ENCODE measurements at places on chromosomes 4 and X.

GRCh38 chrX:152738560-152738959 lies 5.0 kb downstream of the MAGEA12 start:
- DNase-seq, result no peak

DNA sequence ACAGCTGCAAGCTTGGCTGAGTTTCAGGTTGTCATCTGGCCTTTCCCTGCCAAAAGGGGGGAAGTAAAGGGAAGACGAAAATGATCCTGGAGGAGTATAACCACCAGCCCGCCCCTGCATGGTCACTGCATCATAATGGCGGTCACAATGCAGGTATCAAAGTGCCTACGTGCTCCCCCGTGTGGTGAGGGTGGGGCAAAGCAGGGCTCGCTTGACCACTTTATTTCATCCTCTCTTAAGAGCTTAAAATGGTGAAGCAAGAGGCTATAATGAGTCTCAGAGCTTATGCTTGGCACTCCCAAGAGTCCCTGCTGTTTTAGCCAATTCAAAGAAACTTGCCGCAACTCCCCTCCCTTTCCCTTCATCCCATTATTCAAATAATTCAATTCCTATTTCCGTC lies 105.6 kb downstream of the APOOL start:
- no peak for DNase-seq

- DNase-seq, result no peak
These were observed 10.1 kb upstream of the ARAP2 start for GRCh38 chr4:36254371-36254770.

DNA sequence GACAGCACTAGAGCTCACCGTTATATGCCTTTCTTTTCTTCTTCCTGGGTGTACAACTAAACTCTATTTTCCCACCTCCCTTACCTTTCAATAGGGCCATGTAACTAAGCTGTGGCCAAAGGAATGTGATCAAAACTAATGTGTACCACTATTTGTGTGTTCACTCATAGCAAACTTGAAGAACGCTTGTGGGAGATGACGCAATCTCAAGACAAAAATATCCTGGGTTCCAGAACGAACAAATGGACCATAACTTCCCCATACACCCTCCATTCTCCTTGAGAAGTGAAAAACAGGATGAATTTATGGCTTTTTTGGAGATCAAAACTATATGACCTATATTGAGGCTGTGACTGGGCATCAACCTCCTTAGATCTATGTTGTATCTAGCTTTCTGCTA lies 139.7 kb upstream of the GLRA2 start:
- no peak for DNase-seq

DNA sequence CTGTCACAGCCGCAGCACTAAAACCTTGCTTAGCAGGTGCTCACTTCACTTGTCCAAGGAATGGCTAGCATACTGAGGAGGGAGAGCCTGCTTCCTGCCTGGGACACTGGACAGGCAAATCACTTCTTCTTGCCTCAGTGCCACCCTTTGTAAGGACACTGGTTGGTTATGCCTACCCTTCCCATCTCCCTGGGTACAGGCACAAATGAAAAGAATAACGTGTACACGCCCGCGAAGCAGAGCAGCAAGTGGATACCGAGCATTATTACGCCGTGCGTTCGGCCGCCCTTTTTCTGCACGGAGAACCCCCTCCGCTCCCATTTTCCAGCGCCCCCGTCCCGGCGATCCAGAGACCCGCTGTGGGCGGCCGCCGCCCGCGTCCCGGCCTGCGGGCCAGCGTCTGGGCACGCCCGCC lies 338 bp upstream of the KLHL2 start:
- DNase-seq, result no peak

DNA sequence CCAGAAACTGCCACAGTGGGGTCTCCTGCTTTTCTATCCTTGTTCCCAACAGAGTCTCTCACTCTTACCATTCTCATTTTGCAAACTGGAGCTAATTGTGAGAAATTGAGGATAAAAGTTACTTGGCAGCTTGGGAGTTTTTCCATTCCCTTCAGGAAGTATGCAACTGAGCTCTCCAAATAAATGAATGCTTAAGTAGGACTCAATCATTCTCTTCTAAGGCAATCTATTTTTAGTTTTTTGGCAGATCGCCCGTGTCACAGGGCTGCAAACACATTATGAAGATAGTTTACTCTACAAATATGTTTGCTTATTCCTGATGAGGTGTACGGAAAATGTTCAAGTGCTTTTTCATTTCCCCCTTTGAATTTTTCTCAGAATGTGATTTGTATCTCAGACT lies 5.3 kb downstream of the ASB11 start:
- DNase-seq, result no peak

GRCh38 chr4:22356987-22357596 lies 158.8 kb downstream of the ADGRA3 start:
- no peak for DNase-seq

- DNase-seq, result no peak
These were observed 6.2 kb upstream of the STK32B start for GRCh38 chr4:5045097-5045496.

Data from effector memory CD4-positive, alpha-beta T cell (primary cell).